ENCODE measurements at places on chromosomes 4 and X.

GRCh38 chr4:5746250-5746649 is 35.2 kb downstream of the EVC start:
- no peak for DNase-seq

GRCh38 chr4:108166441-108167315 is 2.1 kb downstream of the LEF1 start:
- DNase-seq: peak; percentile 74

DNA sequence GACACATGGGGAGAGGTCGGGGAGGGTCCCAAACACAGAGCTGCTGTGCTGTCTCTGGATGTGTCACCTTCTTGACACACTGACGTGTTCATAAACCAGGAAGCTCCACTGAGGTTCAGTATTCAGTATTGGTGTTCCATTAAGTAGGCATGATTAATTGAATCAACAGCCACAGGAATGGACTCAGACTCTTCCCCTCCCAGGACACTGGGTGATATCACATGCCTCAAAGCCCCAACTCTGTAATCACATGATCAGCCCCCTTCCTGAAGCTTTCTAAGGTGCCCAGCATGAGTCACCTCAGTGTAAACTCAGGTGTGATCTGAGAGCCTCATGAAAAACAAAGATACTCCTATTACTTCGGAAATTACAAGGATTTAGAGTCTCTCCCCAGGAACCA is 21.1 kb upstream of the HNRNPD start:
- no peak for DNase-seq

- DNase-seq: no peak
Measured at GRCh38 chrX:16524316-16524715, 125.6 kb upstream of the S100G start.

GRCh38 chr4:13597141-13597540 is 30.4 kb downstream of the BOD1L1 start:
- no peak for DNase-seq

- DNase-seq: no peak
Measured at GRCh38 chr4:5142726-5143125, 91.4 kb downstream of the STK32B start.

DNA sequence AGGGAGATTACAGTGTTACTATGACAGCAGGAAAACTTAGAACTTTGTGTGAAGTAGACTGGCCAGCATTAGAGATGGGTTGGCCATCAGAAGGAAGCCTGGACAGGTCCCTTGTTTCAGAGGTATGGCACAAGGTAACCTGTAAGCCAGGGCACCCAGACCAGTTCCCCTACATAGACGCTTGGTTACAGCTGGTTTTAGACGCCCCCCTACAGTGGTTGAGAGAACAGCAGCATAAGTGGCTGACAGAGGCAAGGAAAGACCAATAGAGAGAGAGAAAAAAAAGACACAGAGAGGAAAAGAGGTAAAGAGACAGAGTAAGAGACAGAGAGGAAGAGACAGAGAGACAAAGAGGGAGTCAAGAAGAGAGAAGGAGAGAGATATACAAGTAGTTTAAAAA is 144.5 kb downstream of the GC start:
- no peak for DNase-seq

DNA sequence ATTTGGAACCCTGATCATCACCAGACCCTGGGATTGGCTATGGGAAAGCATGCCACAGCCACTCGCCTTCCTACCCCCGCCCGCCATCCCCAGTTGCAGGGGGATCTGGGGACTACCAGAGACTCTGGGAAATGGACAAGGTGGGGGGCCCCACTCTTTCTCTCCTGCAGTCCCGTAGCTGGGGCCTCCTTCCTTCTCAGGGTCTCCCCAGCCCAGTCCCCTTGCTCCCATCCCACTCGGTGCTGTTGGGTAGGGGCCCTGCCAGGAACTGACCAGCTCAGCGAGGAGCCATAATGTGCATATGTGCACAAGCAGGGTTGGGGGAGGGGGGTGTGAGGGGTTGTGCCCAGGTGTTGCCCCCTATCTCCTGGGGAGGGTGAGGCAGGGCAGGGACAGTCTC is 3.4 kb upstream of the USP11 start:
- DNase-seq: no peak

DNA sequence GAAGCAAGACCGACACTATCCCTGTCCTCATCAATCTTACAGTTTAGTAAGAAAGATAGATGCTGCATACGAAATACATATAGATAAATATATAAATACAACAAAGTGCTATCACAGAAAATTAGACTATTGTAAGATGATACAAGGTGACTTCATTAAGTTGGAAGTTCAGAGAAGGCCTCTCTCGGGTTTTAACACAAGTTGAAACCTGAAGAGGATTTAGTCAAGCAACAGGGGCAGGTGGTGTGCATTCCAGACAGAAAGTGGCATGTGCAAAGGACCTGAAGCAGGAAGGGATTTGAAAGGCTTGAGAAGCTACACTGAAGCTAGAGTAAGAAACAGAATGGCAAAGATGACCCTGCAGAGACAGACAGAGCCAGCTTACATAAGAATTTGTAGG is 36.5 kb downstream of the USP46 start:
- no peak for DNase-seq

DNA sequence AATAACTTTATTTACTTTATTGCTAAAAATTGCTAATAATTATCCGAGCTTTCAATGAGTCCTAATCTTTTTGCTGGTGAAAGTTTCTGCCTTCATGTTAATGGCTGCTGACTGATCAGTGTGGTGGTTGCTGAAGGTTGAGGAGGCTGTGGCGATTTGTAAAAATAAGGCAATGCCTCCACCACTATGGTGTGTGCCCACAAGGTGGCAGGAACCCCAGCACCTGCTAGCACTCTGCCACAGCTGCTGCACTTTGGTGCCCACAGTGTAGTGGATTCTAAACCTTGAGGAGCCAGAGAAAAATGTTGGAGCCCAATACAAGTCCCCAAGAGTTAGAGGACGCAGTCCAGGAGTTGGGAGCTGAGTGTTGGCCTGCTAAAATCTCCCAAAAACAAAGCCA is 1237.1 kb downstream of the PCDH19 start:
- DNase-seq: no peak

DNA sequence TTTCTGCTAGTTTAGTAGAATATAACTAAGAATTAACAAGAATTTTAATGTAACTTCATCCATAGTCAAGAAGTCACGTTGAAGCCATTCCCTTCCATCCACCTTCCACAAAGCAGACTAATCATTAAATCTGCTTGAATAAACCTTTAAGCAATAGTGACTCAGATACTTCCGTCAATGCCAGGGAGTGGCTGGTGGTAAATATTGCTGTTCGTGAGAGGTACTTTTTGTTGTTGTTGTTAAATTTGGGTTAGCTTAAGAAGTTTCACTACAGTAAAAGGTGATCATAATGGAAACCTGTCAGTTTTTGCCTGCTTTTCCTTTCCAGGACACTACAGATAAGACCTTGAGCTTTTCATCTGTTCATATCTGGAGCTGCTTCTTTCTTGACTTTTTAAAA is 316.3 kb downstream of the TMA16 start:
- no peak for DNase-seq

DNA sequence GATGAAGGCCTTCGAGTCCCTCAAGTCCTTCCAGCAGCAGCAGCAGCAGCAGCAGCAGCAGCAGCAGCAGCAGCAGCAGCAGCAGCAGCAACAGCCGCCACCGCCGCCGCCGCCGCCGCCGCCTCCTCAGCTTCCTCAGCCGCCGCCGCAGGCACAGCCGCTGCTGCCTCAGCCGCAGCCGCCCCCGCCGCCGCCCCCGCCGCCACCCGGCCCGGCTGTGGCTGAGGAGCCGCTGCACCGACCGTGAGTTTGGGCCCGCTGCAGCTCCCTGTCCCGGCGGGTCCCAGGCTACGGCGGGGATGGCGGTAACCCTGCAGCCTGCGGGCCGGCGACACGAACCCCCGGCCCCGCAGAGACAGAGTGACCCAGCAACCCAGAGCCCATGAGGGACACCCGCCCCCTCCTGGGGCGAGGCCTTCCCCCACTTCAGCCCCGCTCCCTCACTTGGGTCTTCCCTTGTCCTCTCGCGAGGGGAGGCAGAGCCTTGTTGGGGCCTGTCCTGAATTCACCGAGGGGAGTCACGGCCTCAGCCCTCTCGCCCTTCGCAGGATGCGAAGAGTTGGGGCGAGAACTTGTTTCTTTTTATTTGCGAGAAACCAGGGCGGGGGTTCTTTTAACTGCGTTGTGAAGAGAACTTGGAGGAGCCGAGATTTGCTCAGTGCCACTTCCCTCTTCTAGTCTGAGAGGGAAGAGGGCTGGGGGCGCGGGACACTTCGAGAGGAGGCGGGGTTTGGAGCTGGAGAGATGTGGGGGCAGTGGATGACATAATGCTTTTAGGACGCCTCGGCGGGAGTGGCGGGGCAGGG is 568 bp downstream of the HTT start:
- DNase-seq: peak; percentile 28

DNA sequence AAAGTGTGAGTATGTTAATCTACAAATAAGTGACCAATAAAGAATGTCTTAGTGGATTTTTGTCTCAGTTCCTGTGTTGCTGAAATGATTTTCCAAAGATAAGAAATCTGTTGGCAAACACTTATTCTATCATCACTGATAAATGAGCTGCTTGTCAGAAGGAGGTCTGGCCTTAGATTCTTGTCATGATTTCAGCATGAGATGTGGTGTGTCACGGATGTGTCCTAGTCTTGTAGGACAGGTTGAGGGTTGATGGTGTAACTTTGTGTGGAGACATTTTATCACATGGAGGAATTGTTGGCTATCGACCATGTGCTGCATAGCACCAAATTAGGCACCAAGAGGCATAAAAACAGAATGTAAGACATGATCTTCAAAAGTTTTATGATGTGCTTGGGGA is 31.8 kb upstream of the LIMCH1 start:
- no peak for DNase-seq

GRCh38 chr4:56253666-56254305 is 133.5 kb downstream of the AASDH start:
- DNase-seq: no peak

- no peak for DNase-seq
Measured at GRCh38 chr4:152306541-152306940, 229.4 kb downstream of the FBXW7 start.

DNA sequence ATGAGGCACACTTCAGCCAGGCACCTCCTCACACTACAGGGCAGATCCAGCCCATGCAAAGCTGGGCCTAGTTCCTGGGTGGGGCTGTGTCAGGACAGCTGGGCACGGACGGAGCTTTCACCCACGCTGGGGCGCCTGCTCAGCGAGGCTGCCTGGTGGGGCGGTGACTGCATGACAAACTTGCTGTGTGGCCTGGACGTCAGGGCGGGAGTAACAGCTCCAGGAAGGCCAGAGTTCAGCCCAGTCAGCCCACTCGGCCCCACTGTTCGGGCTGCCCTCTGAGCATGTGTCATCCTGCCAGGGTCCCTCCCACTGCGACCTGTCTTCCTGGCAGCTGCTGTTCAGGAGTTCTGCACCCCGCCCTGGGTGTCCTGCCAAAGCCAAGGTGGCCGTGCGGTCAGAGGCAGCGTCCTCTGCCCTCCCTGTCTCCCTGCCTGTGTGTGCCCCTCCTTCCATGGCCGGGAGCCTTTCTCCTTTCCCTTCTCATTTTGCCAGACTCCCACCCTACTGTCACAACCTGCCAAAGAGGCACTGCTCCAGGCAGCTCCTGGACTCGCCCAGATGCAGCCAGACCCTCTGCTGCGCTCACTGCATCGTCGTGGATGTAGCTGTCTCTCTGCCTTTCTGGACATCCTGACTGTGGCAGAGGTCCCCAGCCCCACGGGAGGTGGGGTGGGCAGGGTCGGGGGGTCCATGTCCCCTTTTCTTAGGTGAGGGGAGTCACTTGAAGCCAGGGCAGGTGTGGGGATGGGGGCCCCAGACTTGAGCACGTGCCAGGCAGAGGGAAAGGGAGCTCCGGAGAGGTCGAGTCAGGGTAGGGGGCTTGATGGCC is 33.0 kb upstream of the KIAA0232 start:
- DNase-seq: no peak

GRCh38 chr4:53906606-53907190 is 157.7 kb downstream of the CHIC2 start:
- DNase-seq: no peak

DNA sequence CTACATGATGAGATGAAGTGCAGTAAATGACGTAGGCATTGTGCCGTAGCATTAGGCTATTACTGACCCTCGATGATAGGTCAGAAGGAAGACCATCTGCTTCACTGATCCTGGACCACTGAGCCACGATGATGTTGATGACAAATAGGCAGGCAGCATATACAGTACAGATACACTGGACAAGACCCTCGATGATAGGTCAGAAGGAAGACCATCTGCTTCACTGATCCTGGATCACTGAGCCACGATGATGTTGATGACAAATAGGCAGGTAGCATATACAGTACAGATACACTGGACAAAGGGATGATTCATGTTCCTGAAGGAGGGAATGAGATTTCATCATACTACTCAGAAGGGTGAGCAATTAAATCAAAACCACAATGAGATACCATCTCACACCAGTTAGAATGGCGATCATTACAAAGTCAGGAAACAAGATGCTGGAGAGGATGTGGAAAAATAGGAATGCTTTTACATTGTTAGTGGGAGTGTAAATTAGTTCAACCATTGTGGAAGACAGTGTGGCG is 50.9 kb downstream of the BEND4 start:
- DNase-seq: no peak

DNA sequence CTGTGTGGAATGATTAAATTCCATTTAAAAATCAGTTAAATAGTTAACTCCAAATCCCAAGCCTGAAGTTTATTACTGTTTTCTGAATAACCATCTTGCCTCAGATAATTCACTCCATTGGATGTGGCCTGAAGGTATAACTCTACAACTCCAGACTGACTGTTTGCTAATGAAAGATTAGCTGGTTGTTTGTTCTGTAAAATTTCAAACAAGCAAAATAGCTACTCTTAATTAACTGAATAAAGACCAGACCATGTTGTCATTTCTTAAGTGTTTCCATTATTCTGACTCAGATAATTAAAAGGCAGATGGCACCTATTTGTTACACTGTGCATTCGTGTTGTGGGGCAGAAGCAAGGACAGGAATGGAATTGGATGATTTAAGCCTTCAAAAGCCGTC is 78.5 kb upstream of the DDIT4L start:
- DNase-seq: no peak

- DNase-seq: no peak
Measured at GRCh38 chr4:165458471-165458870, 79.7 kb downstream of the CPE start.

GRCh38 chrX:23662187-23662586 is 5.1 kb upstream of the PRDX4 start:
- no peak for DNase-seq

GRCh38 chrX:150037041-150037440 is 98.8 kb upstream of the EOLA2 start:
- no peak for DNase-seq
